Activated T-helper 2 cell treated with anti-CD3 and anti-CD28 coated beads, Interferon-gamma antibody, Interleukin-2, Interleukin-4, amounts not matched to agents 10 μg/mL and 5 μg/mL and 100 μg/mL, durations not matched to agents 14 hours and 24 hours and 36 hours (primary cell): ENCODE measurements at places on chromosomes 16 and 17. TPM values are rescaled to one million over a fixed set of nuclear protein-coding genes. Genes with fewer than 3 reads are reported as not detected.

Gene AATK
- 0.48 and 0.89 TPM in 2 replicates for total RNA-seq

- no peak for DNase-seq
Observed at GRCh38 chr17:78259192-78259554, 27.7 kb downstream of the TMEM235 start.

Gene KRTAP4-6
- not detected in 2 replicates for total RNA-seq

Gene GJC1
- total RNA-seq, result 8.2 and 9.4 TPM in 2 replicates

Gene MFSD6L
- 0.64 and 0.94 TPM in 2 replicates for total RNA-seq

DNA sequence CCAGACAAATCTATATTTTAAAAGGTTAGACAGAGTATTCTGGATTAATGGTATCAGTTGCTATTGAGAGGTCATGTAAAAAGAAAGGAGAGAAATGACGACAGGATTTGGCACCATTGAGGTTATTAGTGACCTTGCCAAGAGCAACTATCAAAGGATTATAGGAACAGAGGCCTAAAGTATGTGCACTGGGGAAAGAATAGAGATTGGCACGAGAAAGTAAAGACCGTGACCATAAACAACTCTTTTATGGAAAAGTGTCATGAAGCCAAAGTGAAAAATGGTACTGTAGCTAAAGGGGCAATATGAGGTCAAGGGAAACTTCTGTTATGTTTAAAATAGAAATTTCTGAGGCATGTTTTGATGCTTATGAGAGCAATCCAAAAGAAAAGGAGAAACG lies 115.2 kb upstream of the KIF2B start:
- no peak for DNase-seq

Gene WIPI1
- 14.0 and 15.7 TPM in 2 replicates for total RNA-seq

GRCh38 chr17:67281743-67282142 lies 36.7 kb upstream of the HELZ start:
- DNase-seq, result no peak

DNA sequence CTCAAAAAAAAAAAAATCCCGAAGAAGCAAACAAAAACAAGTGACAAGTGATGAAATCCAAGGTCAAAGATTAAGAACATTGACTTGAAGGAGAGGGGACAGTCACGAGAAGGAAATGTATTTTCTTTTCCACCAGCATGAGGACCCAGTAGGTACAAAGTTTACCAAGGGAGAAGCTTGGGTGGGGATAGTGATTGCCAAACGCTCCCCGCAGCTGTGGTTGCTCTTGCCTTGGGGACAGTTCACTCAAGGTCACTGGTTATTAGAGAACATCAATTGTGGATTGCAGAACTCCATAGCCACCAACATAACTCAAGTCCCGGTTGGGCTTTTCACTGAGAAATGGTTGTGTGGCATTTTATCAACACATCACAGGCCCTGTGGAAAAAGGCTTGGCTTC lies 27.0 kb downstream of the RSL1D1 start:
- no peak for DNase-seq

Gene TSPAN10
- total RNA-seq, result 0.30 and 0.44 TPM in 2 replicates

DNA sequence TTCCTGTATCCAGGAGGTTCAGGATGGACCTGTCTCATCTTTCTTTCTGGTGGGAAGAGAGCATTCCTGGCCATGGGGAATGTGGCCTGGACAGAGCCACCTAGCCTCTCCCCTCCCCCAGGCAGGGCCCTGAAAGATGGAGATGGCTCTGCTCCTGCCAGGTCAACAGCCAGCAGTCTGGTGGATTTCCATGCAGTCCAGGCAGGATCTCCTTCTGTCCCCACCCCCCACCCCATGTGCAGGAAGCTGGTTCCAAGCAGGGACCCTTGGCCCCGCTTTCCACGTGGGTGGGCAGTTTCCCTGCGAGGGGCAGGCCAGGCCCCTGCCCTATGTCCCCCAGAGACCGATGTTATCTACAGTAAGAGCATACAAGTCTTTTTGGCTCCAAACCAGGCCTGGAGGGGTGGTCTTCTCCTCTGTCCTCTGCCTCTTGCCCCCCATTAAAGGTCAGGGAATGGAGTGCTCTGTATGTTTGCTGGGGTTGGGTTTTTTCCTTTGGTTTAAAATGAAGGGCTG lies 240.5 kb downstream of the SEC14L1 start:
- no peak for DNase-seq

DNA sequence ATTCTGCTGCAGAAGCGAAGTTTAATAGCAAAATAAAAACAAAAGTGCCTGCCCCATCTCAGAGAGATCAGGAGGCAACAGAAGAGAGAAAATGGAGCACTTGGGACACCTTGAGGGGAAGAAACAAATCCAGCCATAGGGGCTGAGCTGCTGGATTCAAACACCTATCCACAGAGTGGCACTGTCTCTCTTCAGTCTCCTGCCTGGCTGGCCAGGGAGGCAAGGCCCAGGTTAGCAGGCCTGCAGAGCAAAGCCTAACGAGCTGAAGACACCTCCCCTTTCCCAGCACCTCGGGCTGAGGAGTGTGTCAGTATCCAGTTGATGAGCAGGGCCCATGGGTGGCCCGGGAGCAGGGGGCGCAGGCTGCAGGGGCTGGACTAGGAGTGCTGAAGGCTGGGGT lies 8.8 kb upstream of the KRT31 start:
- no peak for DNase-seq

DNA sequence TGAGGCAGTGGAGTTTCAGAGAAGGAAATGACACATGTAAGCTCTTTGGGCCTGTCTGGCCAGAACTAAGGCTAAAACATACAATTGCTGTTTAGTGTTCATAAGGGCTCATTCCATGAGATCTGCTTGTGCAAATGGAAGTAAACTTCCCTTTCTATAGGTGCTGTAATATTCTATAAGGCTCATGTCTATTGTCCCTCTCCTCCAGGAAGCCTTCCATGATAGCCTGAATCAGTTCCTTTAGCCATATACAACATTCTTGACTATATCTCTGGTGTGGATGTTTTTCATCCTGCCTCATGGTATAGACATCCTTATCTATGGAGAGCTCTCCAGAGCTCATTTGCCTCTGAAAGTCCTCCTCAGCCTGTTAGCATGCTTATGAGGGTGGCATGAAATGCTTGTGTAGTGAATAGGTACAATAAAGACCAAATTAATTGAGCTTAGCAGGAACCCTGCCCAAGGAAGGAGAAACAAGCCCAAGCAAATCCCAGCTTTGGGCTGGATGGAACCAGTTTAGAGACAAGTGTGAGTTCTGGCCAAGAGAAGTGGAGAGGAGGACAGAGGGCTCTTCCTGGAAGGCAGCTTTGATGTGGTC lies 1.6 kb upstream of the ETV4 start:
- no peak for DNase-seq

Gene AIPL1
- total RNA-seq, result not detected in 2 replicates

- DNase-seq, result peak; percentile 62
Observed at GRCh38 chr17:39653662-39654331, 11.4 kb upstream of the TCAP start.

- DNase-seq, result no peak
Observed at GRCh38 chr17:18017958-18018357, 21.0 kb downstream of the ATPAF2 start.

GRCh38 chr17:42783791-42784138 lies 3.4 kb downstream of the WNK4 start:
- DNase-seq, result no peak

DNA sequence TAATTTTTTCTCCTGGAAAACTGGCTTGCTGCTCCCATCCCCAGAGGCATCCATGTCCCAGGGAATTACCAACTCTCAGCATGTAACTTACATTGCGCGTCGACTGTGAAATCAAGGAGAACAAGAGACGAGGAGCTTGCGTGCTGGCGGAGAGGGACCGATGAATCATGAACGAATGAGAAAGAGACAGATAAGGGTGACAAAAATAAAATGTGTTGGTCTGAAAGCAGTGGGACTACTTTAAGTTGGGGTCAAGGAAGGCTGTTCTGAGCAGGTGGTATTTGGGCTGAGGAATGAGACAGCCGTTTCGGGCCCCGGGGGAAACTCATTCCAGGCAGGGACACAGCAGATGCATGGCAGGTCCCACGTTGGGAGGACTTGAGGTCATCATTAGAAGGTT lies 22.5 kb downstream of the ABAT start:
- DNase-seq, result no peak

- DNase-seq, result no peak
Observed at GRCh38 chr17:31825961-31826691, 32.9 kb downstream of the COPRS start.

DNA sequence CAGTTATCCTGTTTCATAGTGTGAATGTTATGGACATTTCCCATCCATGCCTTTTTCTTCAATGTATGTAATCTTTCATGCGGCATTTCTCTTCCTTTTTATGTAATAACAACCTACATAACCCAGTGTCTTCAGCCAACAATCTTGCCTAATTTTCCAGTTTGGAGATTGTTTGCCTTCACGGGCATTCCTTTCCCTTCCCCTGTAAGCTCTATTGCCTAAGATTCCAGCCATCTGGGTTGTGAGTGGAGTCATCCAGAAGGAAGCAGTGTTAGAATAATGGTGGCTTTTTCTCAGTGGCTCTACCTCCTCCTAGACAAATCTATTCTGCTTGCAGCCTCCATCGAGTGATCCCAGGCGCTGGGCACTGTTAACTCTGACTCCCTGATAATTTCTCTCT lies 22.3 kb downstream of the SYCE1L start:
- no peak for DNase-seq

Gene SECTM1
- total RNA-seq, result 2.7 and 3.7 TPM in 2 replicates

DNA sequence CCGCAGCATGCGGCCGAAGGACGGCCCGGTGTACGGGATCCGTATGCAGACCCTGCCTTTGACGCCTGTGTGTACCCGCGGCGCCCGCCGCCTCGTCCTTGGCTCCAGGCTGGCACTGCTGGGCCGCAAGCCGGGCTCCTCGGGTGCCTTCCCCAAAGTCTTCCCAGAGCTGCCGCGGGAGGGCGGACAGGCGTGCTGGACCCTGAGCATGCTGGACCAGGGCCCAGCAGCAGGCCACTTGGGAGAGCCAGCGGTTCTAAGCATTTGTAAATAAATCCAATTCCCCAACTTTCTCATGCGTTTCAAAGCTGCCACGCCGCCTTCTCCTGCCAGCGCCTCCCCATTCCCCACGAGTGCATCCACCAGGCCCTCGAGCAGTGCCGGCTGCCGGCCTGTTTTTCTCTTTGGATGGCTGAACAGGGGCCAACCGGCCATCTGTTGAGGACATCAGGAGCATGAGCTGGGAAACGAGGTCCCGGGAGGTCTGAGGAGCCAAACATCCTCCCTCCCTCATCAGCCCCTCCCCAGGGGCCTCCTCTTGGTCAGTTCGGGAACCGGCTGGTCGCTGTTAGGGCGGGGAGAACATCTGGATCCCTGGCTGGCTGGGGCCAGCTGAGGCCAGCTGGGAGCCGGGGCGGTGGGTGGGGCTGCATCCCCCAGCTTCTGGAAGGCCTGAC lies 20.5 kb upstream of the PABPN1L start:
- DNase-seq, result no peak

Gene FOXK2
- total RNA-seq, result 92.9 and 95.2 TPM in 2 replicates

DNA sequence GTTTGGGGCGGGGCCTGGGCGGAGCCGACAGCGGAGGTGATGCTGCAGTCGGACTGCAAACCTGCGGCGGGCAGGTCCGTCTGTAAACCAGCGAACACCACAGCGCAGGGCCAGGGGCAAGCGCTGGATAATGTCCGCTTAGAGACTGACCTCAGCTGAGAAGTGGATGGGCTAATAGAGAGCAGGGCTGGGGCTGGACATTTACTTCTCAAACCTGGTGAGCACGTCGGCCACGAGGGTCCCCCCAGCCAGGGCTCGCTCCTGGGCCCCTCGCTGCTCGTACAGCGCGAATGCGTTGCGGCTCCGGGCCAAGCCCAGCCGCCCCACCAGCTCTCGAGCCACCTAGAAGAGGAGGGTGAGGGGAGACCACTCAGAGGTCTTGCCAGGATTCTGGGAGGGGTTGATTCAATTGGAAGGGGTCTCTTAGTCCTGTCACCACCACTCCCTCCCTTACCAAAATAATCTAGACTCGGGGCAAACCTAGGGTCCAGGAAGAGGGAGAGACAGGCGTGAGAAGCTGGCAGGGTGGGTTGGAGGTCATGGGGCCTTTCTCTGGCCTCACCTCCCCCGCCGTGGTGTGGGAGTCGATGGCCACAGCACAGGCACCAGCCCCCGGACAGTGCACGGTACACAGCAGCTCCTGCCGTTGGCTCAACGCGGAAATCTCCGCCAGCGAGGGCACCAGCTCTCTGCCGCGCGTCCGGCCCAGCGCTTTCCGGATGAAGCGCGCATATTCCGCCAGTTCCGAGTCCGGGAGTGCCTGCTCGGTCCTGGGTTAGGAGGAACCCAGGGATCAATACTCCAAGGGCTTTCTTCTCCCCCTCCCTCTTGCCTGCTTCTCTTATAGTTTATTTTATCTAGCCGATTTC lies 5.8 kb downstream of the PLEKHH3 start:
- no peak for DNase-seq

Gene SALL1
- not detected in 2 replicates for total RNA-seq

DNA sequence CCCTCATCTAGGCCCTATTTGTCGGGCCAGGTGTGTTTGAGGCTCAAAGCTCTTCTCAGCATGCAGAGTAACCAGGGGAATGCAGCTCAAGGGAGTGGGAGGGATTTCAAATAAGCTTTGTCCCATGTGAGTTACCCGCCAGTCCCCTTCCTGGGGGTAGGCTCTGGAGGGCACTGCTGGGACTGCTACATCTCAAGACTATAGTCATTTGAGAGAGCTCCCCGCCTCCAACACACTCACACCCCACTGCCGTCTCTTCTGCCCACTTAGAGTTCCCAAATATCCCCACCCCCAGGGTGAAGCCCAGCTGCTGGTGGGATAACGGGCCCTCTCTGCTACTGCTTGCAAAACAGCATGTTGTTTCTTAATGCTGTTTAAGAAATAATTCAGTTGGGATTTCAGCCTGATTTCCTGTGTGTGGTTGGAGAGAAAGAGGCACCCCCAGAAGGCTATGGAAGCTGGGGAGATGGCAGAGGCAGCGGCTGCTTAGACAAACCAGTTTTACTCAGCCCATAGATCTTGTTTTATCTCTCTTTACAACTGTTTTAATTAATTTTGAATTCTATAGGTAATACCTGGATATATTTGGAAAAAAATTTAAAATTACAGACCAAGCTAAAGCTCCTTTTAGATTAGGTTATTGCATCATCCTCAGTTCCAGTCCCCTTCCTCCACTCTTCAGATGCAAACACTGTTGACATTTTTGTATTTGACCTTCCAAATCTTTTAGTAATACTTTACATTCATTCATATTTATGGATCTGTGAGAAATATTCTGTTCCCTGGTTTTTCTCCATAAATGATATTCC lies 4.1 kb upstream of the MPO start:
- DNase-seq, result no peak

DNA sequence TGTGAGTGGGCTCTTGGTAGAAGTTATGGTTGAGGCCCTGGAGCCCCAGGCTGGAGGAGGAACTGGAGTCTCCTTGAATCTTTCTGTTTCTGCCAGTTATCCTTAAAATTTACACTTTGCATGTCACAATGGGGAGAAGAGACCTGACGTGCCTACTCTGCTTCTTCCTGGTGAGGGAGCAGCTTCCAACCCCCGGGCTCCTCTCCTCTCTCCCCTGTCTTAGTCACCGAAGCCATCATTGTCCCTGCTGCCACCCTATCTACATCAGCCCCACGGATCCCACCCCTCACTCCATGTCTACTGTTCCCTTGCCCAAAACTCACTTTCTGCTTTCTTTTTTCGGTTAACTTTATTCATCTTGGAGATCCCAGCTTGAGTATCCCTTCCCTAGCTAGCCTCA lies 17.6 kb downstream of the DNAJA3 start:
- no peak for DNase-seq

Gene SLC13A2
- total RNA-seq, result not detected in 2 replicates
